Bronchial smooth muscle cell (primary cell): ENCODE measurements at places on chromosomes 4 and X. TPM values are rescaled to one million over a fixed set of nuclear protein-coding genes. Genes with fewer than 3 reads are reported as not detected.

The CPEB2 gene
- 5.9 and 9.9 TPM in 2 replicates for total RNA-seq

The SPATA18 gene
- total RNA-seq = 17.7 and 22.2 TPM in 2 replicates

The TEX13C gene
- total RNA-seq = not detected in 2 replicates

The CPE gene
- total RNA-seq = 3.9 and 4.3 TPM in 2 replicates

The SLITRK2 gene
- total RNA-seq = not detected in 2 replicates

The FAM114A1 gene
- 229 and 375 TPM in 2 replicates for total RNA-seq

The PLS3 gene
- total RNA-seq = 141 and 182 TPM in 2 replicates

The DTHD1 gene
- total RNA-seq = not detected in 2 replicates

The HS6ST2 gene
- total RNA-seq = not detected in 2 replicates

The CT55 gene
- not detected in 2 replicates for total RNA-seq
